ENCODE measurements at places on chromosomes 16 and 17. TPM values are rescaled to one million over a fixed set of nuclear protein-coding genes. Genes with fewer than 3 reads are reported as not detected.
A peak's percentile ranks its signal among the peaks of the same experiment; 100 is the strongest.

- H3K27me3 ChIP-seq, result peaks cover 34% of the 10 kb centered on the region
- no peak overlapping the region for H3K27ac ChIP-seq
- H3K4me1 ChIP-seq, result peaks cover 12% of the 10 kb centered on the region
- H3K36me3 ChIP-seq, result no peaks in the 10 kb centered on the region
Measured at GRCh38 chr17:47862621-47863440, 11.9 kb upstream of the SP6 start.

BEAN1 gene
- total RNA-seq, result not detected

TPSG1 gene
- total RNA-seq, result not detected

GRCh38 chr16:4699046-4699556 lies 5.7 kb downstream of the NUDT16L1 start:
- H3K27me3 ChIP-seq, result no peaks in the 10 kb centered on the region
- no peak overlapping the region for H3K27ac ChIP-seq
- H3K4me1 ChIP-seq, result peaks cover 12% of the 10 kb centered on the region
- DNase-seq, result peak; percentile 55

GRCh38 chr17:29149431-29150064 lies 30.6 kb downstream of the MYO18A start:
- peaks cover 49% of the 10 kb centered on the region for H3K4me1 ChIP-seq
- H3K36me3 ChIP-seq, result peaks cover 2% of the 10 kb centered on the region
- DNase-seq, result no peak

DNA sequence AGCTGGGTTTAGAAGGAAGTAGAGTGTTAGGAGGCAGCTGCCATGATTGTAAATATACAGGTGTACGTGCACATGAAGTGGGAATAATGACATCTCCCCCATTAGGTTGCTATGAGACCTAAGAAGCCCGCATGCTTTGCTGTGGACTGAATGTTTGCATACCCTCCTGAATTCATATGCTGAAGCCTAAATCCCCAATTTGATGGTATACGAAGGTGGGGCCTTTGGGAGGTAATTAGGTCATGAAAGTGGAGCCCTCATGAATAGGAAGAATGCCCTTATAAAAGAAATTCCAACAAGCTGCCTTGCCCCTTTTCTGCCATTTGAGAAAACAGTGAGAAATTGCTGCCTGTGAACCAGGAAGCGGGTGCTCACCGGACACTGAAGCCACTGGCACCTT lies 44.0 kb downstream of the CCDC182 start:
- H3K36me3 ChIP-seq, result no peaks in the 10 kb centered on the region
- H3K4me1 ChIP-seq, result no peaks in the 10 kb centered on the region
- no peak overlapping the region for H3K27ac ChIP-seq
- no peak for DNase-seq
- no peak overlapping the region for H3K4me3 ChIP-seq

DNA sequence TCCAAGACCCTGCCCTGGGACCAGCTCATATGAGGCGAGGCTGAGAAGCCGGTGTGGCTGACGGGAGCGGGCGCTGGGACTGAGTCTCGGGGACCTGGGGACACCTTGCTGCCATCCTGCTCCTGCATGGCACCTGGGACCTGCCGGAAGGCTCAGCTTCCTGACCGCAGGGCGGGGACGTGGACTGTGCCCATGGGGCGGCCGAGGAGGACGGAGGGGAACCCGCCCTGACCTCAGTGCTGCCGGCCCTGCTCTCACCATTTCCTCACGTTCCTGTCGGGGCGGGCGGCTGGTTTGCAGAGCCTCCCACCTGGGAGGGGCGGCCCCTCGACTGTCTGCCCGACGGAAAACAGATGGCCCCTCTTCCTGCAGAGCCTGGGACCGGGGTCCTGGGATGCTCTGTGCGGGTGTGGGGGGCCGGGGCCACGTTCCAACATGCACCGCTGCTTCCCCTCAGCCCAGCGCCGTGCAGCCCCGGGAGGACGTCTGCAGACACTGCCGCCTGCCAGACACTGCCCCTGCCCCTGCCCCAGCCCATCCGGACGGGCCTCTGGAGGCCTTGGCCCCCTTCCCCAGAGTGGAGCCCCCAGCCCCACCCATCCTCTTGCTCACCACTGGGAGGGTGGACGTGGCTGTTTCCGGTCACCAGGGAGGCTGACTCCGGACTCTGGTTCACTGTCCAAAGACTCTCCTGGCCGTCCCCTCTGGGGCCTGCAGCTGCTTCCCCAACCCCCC lies 43.9 kb upstream of the SSTR5 start:
- no peak for DNase-seq
- H3K4me3 ChIP-seq, result no peak overlapping the region
- no peak overlapping the region for H3K27ac ChIP-seq
- no peaks in the 10 kb centered on the region for H3K36me3 ChIP-seq
- peaks cover 3% of the 10 kb centered on the region for H3K27me3 ChIP-seq

RUNDC3A gene
- total RNA-seq, result 0.42 TPM

TPPP3 gene
- total RNA-seq, result not detected

DNA sequence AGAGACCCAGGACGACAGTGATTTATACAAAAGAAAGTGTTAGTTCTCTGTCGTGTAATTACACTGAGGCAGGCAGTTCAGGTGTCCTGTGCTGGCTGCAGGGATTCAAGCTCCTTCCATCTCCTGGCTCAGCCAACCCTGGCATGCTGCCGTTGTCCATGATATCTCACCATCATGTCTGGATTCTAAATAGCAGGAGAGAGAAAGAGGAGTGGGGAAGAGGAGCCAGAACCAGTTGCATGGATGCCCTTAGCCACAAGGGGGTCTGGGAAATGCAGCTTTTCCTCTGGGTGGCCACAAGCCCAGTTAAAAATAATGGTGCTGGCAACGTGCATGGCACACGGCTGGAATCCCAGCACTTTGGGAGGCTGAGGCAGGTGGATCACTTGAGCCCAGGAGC lies 9.7 kb downstream of the C16orf54 start:
- no peak for DNase-seq
- H3K4me1 ChIP-seq, result peaks cover 53% of the 10 kb centered on the region
- H3K36me3 ChIP-seq, result peaks cover 21% of the 10 kb centered on the region
- H3K27me3 ChIP-seq, result peaks cover 4% of the 10 kb centered on the region
- no peak overlapping the region for H3K4me3 ChIP-seq
- peak overlapping the region; percentile 21 for H3K27ac ChIP-seq

CBFA2T3 gene
- total RNA-seq, result not detected

- peaks cover 9% of the 10 kb centered on the region for H3K4me1 ChIP-seq
- H3K27me3 ChIP-seq, result no peaks in the 10 kb centered on the region
- no peak for DNase-seq
- peaks cover 3% of the 10 kb centered on the region for H3K36me3 ChIP-seq
- peak overlapping the region; percentile 4 for H3K27ac ChIP-seq
- peak overlapping the region; percentile 70 for H3K4me3 ChIP-seq
Measured at GRCh38 chr16:1472974-1473373, 1.9 kb downstream of the CLCN7 start.

CD68 gene
- 3.2 TPM for total RNA-seq

DNAI2 gene
- 0.09 TPM for total RNA-seq

DNA sequence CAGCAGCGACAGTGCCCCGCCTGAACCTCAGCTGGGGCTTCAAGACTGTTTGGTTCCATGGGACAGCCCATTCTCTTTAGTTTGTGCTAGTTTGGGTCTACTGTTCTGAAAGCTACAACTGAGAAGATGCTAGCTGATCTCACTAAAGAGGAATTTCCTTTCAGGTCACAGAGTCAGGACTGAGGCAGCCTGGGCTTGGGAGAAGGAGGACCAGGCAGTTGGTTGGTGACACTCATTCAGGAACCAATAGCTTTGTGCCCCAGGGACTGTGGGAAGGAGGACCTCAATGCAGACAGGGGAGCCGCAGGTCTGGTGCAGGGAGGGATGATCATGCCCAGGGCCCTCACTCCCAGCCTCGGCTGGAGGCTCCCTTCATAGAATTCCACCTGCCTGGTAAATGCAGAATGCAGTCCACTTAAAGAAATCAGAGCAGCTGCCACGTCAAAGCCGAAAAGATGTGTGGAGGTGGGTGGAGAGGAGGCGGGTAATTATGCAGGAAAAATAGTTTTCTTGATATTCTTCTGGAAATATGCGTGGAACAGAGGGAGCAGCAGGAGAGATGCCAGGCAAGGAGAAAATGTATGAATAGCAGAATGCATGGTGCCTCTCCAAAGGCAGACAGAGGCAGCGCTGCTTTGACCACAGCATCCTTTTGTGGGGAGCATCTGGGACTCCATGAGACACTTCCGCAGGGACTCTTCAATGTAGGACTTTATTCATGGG lies 32.6 kb upstream of the ZFP90 start:
- no peaks in the 10 kb centered on the region for H3K36me3 ChIP-seq
- H3K27ac ChIP-seq, result no peak overlapping the region
- H3K4me3 ChIP-seq, result no peak overlapping the region
- peaks cover 2% of the 10 kb centered on the region for H3K4me1 ChIP-seq
- peaks cover 30% of the 10 kb centered on the region for H3K27me3 ChIP-seq

DNA sequence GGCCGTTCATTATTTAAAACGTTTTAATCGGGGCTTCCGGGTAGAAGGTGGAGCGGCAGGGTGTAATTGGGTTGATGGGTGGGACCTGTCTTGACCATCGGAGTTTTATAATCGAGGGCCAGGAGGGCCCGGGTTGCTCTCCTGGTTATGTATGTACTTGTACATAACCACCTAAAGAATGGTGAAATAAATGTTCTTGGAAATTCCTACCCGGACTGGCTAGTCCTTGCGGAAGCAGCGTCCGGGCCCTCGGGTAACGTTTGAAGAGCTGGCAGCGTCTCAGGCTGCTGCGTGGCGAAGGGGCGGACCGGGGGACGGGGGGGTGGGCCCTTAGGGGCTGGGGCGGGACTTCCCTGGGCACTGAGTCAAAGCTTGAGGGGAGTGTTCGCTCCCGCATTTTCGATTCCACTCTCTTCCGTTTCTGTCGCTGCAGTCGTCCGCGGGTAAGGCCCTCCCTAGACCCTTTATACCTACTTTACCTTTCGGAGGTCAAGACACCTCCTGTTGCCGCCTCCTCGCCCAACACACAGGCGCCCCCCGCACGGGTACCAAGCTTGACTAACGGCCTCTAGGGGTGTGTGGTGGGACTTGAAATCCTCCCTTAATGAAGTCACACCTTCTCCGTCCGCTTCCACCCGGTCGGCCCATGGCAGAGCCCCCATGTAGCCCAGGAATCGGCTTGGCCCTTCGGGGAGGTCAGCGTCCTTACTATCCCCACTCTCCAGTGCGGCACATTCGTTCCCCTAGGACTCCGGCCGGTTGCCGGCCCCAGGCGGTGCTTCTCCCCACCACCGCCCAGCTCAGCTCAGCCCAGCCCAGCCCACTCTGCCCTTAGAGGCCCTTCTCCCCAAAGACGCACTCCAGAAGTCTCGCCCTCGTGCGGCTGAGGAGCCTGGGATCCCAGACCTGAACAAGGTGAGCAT lies at the start of gene TMEM106A:
Gene TMEM106A (plus strand): TSS at position 396 of the 923 bp plus-strand sequence. CDS start 1,167 bp downstream, outside the sequence.
- peak; percentile 91 for DNase-seq
- H3K27me3 ChIP-seq, result no peaks in the 10 kb centered on the region
- H3K27ac ChIP-seq, result peak within 1 kb of the TSS; percentile 90
- H3K36me3 ChIP-seq, result peaks cover 27% of the 10 kb centered on the region

GRCh38 chr16:11359370-11359769 lies 14.1 kb downstream of the RMI2 start:
- no peak overlapping the region for H3K4me3 ChIP-seq
- H3K27ac ChIP-seq, result no peak overlapping the region
- DNase-seq, result no peak
- peaks cover 65% of the 10 kb centered on the region for H3K4me1 ChIP-seq
- peaks cover 13% of the 10 kb centered on the region for H3K27me3 ChIP-seq

- no peak overlapping the region for H3K4me3 ChIP-seq
- no peak overlapping the region for H3K27ac ChIP-seq
- H3K27me3 ChIP-seq, result no peaks in the 10 kb centered on the region
- DNase-seq, result no peak
- no peaks in the 10 kb centered on the region for H3K4me1 ChIP-seq
Measured at GRCh38 chr16:47972246-47972985, 183.4 kb downstream of the ABCC12 start.

DNA sequence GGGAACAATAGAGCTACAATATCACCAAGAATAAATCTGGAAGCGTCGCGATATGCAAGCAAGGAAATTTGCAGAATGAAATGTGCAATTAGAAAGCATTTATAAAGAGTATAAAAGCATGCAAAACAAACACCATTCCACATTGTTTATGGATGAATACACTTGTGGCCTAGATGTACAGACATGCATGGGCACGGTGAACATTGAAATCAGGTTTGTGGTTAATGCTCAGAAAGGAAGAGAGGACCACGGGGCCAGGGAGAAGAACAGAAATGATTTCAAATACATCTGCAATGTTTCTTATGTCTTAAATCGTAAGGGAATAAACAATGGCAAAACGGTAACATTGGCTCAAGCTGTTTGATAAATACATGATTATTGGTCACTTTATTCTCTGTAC lies 235.9 kb downstream of the FOXL1 start:
- H3K27ac ChIP-seq, result no peak overlapping the region
- H3K4me3 ChIP-seq, result no peak overlapping the region

TBC1D3K gene
- total RNA-seq, result not detected

SDR42E1 gene
- total RNA-seq, result 5.4 TPM

DNA sequence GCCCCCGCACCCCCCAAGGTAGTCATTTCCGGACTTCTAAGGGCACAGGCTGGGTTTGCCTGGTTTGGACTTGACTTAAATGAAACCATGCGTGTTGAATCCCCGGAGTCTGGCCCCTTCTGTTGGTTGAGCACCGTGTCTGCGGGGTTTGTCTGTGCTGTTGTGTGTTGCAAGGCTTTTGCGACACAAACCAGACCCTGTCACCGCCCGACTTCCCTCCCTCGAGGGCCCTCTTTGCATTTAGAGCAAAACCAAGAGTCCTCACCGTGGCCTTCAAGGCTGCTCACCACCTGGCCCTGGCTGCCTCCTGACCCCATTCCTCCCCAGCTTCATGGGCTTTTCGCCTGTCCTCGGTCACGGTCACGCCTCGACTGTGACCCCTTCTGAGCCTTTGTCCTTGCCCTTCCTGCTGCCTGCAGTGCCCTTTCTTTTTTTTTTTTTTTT lies 7.4 kb downstream of the CRISPLD2 start:
- no peaks in the 10 kb centered on the region for H3K36me3 ChIP-seq
- no peak overlapping the region for H3K4me3 ChIP-seq
- peaks cover 19% of the 10 kb centered on the region for H3K27me3 ChIP-seq
- no peak overlapping the region for H3K27ac ChIP-seq
- no peak for DNase-seq

DNA sequence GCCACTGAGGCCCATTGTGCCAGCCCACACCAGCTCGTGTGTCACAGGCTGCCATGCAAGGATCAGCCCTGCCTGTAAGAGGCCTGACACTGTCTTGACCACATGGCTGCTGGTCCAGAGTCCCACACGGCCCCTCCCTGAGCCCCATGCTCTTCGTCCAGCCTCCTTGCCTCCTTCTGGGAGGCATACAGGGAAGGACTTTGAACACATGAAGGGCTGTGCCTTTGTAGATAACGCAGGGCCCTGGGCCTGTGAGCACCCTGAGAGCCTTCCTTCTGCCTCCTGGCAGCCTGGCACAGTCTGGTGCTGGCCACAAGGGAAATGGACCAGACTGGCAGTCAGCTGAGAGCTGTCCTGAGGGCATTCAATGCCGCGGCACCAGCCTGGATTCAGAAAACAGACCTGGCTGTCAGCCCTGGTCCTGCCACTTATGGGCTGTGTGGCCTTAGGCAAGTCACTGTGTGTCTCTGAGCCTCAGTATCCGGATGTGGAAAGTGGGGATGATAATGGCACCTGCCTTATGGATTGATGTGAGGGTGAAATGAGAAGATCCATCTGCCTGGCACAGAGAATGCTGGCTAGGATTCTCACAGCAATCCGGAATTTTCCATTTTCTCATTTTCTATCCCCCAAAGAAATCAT lies 19.2 kb upstream of the SPNS2 start:
- H3K4me3 ChIP-seq, result no peak overlapping the region
- H3K27ac ChIP-seq, result peak overlapping the region; percentile 62
- H3K36me3 ChIP-seq, result peaks cover 1% of the 10 kb centered on the region
- H3K4me1 ChIP-seq, result peaks cover 19% of the 10 kb centered on the region
- DNase-seq, result no peak

All from activated CD4-positive, alpha-beta T cell treated with anti-CD3 and anti-CD28 coated beads, Interleukin-2, amount 10 ng/mL, durations not matched to agents 24 days and 14 days (primary cell).